T1000 (cell line): ENCODE measurements at places on chromosomes 7 and 10.

DNA sequence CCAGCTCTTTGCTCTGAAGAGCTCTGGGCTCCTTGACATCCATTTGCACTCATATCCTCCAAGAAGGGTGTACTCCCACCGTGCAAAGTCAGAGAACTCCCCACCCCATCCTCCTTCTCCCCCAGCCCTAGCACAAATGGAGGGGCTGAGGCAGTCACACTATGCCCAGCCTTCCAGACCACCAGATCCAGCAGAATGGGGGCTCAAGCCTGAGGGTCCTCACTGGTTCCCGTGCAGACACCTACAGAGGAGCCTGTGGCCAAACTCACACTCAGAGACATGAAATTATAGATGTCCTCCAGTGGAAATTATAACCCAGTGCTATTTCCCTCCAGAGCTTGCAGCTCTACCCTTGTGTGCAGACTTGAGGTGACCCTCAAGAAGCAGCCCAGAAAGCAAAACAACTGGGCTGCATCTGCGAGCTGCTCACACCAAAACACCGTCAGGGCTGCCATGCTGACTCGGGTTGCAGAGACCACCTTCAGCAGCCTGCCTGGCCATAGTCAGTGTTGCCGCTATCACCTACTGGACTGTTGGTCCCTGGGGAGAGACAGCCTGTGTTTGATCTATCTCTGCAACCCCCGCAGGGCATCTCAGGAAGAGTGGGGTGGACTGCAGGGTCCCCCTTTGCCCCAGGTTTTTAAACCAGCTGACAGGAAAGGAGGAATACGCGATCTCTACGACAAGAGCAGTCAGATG lies 7.4 kb downstream of the ZNF488 start:
- DNase-seq: no peak

- peak; percentile 1 for DNase-seq
Measured at GRCh38 chr7:73809467-73809951, 21.3 kb upstream of the CLDN4 start.

GRCh38 chr10:46077731-46078413 lies 31.8 kb upstream of the MSMB start:
- DNase-seq: no peak

DNA sequence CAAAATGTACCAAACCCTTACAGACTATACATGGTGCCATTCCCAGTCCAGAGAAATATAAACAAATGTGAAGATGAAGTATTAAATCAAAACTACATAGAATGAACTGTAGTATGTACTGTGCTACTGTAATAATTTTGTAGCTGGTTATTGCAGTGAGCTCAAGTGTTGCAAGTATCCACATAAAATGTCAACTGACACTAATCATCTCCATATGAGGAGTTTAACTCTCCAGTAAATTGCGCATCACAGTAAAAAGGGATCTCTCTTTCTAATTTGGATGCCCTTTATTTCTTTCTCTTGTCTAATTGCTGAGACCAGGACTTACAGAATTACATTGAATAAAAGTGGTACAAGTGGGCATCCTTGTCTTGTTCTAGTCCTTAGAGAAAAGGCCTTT lies 165.5 kb downstream of the CPED1 start:
- DNase-seq: no peak
